Activated T-cell treated with anti-CD3 and anti-CD28 coated beads, Interleukin-2, amount 50 U/mL, for 48 hours (primary cell): ENCODE measurements at places on chromosomes 7 and 10.

GRCh38 chr7:26862834-26863233 is 1.6 kb downstream of the SKAP2 start:
- DNase-seq, result no peak

- DNase-seq, result no peak
Observed at GRCh38 chr7:77783545-77783944, 14.7 kb downstream of the TMEM60 start.

- no peak for DNase-seq
Observed at GRCh38 chr10:66349076-66349475, 576.8 kb upstream of the LRRTM3 start.

DNA sequence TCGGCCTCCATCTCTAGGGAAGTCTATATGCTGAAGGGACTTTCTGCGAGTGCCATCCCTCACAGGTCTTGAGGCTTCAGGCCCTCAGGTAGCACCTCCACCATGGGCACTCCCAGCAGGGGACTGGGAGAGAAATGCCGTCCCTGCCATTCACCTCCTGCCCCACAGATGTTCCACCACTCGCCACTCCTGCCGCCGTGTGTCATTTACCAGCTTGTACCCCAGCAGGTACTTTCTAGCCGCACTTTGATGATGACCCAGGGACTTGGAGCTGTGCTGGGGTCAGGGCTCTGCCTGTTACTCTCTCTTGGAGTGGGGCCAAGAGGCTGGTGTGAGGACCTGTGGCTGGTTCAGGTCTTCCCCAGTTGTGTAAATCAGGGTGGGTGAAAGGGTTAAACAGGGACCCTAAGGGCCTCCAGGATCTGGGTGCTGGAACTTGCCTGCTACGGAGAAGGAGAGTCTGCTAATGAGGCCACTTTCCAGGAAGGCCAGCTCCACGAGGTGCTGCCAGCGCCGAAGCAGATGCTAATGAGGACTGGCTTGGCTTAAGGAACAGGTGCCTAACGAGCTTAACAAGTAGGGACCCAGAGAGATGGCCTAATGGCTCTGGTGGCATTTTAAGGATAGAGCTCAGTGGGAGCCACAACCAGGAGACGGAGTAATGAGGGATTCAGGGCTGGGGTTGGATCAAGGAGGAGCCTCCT is 32.4 kb downstream of the CRHR2 start:
- no peak for DNase-seq
